ENCODE measurements at places on chromosomes 7 and 10.

DNA sequence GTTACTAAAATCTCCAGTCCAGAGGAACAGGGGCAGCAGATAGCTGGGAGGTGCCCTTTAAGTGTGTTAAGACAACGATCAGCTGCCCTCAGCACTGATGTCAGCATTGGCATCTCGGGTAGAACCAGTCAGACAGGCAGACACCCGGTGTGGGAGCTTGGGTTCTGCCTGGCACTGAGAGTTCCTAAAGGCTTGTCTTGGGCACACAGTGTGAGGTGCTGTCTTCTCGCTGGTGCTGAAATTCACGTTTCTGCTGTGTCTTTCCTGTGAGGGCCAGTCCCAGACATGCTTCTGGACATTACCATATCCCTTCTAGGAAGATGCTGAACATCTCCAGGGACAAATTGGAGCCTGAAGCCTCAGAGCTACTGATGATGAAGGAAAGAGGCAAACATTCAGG is 156.2 kb downstream of the DNAJB6 start:
- no peaks in the 10 kb centered on the region for H3K36me3 ChIP-seq
- peak; percentile 28 for DNase-seq
- no peaks in the 10 kb centered on the region for H3K27me3 ChIP-seq
- no peak overlapping the region for H3K27ac ChIP-seq
- H3K4me1 ChIP-seq, result no peaks in the 10 kb centered on the region

GRCh38 chr7:51428217-51428887 is 111.7 kb upstream of the COBL start:
- no peaks in the 10 kb centered on the region for H3K36me3 ChIP-seq
- no peak overlapping the region for H3K27ac ChIP-seq

DNA sequence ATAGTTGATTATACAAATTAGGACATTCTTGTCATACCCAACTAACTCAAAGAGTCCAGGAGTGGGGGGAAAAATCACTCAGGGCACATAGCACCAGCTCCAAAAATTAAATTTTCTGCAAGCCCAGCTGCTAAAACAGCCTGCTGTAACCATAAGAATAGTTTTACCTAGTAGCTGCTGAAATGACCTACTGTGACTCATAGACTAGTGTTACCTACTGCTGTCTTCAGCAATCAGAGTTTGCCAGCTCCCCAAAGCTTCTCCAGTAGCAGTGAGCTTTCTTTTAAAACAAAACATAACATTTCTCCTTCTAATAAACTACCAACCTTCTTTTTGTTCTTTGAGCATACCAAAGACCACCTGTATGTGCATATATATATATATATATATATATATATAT is 4.2 kb upstream of the ARHGAP12 start:
- no peak overlapping the region for H3K4me3 ChIP-seq
- H3K4me1 ChIP-seq, result no peaks in the 10 kb centered on the region
- no peak overlapping the region for H3K27ac ChIP-seq
- no peak for DNase-seq
- H3K36me3 ChIP-seq, result no peaks in the 10 kb centered on the region

- no peak overlapping the region for H3K27ac ChIP-seq
- no peaks in the 10 kb centered on the region for H3K36me3 ChIP-seq
- peak overlapping the region; percentile 34 for H3K4me3 ChIP-seq
- DNase-seq, result peak; percentile 70
- no peaks in the 10 kb centered on the region for H3K4me1 ChIP-seq
- peaks cover 80% of the 10 kb centered on the region for H3K27me3 ChIP-seq
Observed at GRCh38 chr7:155449008-155449868, 8.7 kb upstream of the EN2 start.

GRCh38 chr10:99619090-99619800 is 994 bp downstream of the SLC25A28 start:
- no peaks in the 10 kb centered on the region for H3K36me3 ChIP-seq
- no peak overlapping the region for H3K27ac ChIP-seq
- H3K27me3 ChIP-seq, result no peaks in the 10 kb centered on the region
- DNase-seq, result no peak
- H3K4me3 ChIP-seq, result peak overlapping the region; percentile 77

DNA sequence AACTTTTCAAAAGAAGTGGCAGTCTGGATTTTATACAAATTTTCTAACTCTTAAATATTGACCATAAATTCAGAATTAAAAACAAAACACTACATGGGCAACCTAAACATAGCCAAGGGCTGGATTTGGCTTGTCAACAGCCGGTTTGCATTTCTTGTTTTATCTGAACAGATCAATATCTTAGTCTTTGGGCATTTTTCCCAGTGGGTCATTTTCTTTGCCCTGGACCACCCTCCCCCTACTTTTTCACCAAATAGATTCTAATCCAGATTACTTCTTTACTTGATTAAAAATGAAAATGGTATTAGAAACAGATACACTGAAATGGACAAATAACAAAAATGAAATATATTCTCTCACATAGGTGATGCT is 189.0 kb downstream of the ANK3 start:
- DNase-seq, result no peak
- H3K4me3 ChIP-seq, result no peak overlapping the region
- no peak overlapping the region for H3K27ac ChIP-seq
- H3K4me1 ChIP-seq, result no peaks in the 10 kb centered on the region

- no peak overlapping the region for H3K27ac ChIP-seq
- no peak overlapping the region for H3K4me3 ChIP-seq
- DNase-seq, result no peak
- H3K27me3 ChIP-seq, result no peaks in the 10 kb centered on the region
- no peaks in the 10 kb centered on the region for H3K4me1 ChIP-seq
- peaks cover 28% of the 10 kb centered on the region for H3K36me3 ChIP-seq
Observed at GRCh38 chr10:70426823-70427222, 14.7 kb downstream of the NODAL start.

DNA sequence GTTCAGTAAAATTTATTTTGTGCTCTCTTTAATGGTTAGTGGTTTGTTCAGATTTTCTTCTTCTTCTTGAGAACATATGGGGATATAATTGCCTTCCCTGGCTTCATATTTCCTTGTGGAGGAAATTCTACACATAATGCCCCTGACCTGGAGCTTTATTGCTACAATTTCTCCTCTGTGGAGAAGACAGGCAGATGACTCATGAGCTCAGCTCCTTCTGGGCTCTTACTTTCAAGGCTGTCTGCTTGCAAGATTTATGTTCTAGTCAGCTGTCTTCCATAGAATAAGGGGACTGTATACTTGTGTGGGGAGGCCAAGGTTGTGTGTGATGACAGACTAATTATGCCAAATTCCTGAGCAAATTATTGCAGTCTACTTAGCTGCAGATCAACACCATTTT is 1.6 kb downstream of the LRRD1 start:
- no peaks in the 10 kb centered on the region for H3K4me1 ChIP-seq
- DNase-seq, result no peak
- H3K27me3 ChIP-seq, result no peaks in the 10 kb centered on the region
- H3K36me3 ChIP-seq, result peaks cover 2% of the 10 kb centered on the region
- H3K4me3 ChIP-seq, result no peak overlapping the region
- no peak overlapping the region for H3K27ac ChIP-seq

- H3K36me3 ChIP-seq, result no peaks in the 10 kb centered on the region
- H3K27me3 ChIP-seq, result no peaks in the 10 kb centered on the region
- no peak for DNase-seq
- H3K27ac ChIP-seq, result no peak within 1 kb of the TSS
Observed at GRCh38 chr7:36723951-36724664, at the start of gene AOAH. Gene AOAH (minus strand): TSS chr7:36724494. CDS start chr7:36724148, 346 bp downstream.

GRCh38 chr7:133827707-133828623 is 299.2 kb upstream of the LRGUK start:
- H3K4me3 ChIP-seq, result no peak overlapping the region
- no peaks in the 10 kb centered on the region for H3K27me3 ChIP-seq
- no peak overlapping the region for H3K27ac ChIP-seq
- H3K4me1 ChIP-seq, result no peaks in the 10 kb centered on the region

DNA sequence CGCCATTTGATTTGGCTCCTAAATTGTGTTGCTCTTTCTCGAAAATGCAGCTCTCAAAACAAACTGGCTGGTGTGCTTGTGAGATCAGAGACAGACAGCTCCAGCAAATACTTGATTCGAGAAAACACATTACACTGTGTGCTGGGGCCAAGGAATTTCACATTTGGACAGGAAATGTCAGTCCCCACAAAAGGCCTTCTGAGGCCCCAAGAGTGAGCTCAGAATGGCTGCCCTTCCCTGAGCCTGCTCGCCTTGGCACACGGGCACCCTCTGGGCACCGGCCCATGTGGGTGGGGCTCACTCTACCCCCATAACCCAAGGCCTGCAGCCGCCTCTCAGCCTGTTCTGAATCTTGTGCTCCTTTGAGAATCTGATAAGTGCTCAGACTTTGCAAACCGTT is 13.9 kb upstream of the HSPA12A start:
- H3K36me3 ChIP-seq, result no peaks in the 10 kb centered on the region
- H3K27ac ChIP-seq, result no peak overlapping the region
- H3K4me3 ChIP-seq, result no peak overlapping the region
- no peaks in the 10 kb centered on the region for H3K27me3 ChIP-seq

- H3K27me3 ChIP-seq, result no peaks in the 10 kb centered on the region
- H3K4me1 ChIP-seq, result no peaks in the 10 kb centered on the region
- no peak overlapping the region for H3K27ac ChIP-seq
Observed at GRCh38 chr7:148380596-148381419, 209.8 kb upstream of the C7orf33 start.

DNA sequence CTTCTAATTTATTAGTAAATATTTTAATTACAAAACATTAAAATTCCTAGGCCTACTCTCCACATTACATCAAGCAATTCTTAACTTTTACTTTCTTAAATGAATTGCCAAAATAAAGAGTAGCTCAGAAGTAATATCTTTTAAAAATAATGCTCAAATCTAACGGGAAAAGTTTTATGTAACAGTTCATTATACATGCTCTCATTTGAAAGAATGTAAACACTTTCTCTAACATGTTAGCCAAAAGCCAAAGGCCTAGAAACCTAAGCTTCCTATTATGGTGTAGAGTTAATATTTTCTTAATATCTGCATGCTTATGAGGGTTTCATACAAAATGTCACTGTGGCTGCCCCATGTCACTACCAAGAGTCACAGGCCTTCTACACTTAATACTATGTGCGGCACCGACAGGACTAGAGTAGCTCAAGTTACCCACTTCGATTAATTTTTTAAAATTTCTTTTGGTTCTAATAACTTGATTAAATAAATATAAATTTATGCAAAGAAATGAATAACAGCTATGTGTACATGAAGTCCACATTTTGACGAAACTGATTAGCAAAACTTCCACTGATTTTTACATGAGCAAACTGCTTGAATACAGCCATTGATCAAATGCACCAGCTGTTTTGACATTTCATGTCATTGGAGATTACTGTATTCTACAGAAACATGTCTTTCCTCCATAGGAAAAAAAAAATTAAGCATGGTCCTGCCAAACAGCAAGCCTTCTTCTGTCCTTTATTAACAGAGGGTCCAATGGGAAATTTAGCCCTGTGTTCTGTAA is 3.5 kb downstream of the COBL start:
- DNase-seq, result no peak
- no peaks in the 10 kb centered on the region for H3K36me3 ChIP-seq
- no peak overlapping the region for H3K4me3 ChIP-seq
- peaks cover 3% of the 10 kb centered on the region for H3K27me3 ChIP-seq

GRCh38 chr7:45070254-45070642 is 18.5 kb downstream of the NACAD start:
- H3K36me3 ChIP-seq, result peaks cover 50% of the 10 kb centered on the region
- no peak overlapping the region for H3K27ac ChIP-seq
- H3K4me1 ChIP-seq, result no peaks in the 10 kb centered on the region
- DNase-seq, result no peak
- H3K4me3 ChIP-seq, result no peak overlapping the region
